Natural killer cell treated with Interleukin-12 subunit alpha and Interleukin-12 subunit beta and Interleukin-15 and Interleukin-18, amount 100 ng/mL, for 72 hours (primary cell): ENCODE measurements at places on chromosomes 7 and 10. TPM values are rescaled to one million over a fixed set of nuclear protein-coding genes. Genes with fewer than 3 reads are reported as not detected.

GRCh38 chr10:16787361-16787791, 29.8 kb downstream of the RSU1 start:
- DNase-seq, result peak; percentile 63

DNA sequence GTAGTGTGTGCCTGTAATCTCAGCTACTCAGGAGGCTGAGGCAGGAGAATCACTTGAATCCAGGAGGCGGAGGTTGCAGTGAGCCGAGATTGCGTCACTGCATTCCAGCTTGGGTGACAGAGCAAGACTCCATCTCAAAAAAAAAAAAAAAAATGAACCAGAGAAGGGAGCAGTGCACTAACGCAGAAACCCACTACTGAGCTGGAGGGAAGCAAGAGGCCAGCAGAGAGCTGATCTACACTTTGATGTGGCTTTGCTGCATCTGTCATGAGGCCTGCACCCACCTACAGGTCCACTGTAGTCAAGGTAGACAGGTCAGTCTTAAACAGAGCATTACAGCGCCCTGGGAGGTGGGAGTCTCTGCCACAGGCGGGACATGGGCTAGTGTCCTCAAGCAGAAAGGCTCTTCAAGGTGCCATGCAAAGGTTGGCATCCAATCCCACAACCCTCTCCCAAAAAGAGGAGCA, 30.0 kb downstream of the MAT1A start:
- DNase-seq, result no peak

DNA sequence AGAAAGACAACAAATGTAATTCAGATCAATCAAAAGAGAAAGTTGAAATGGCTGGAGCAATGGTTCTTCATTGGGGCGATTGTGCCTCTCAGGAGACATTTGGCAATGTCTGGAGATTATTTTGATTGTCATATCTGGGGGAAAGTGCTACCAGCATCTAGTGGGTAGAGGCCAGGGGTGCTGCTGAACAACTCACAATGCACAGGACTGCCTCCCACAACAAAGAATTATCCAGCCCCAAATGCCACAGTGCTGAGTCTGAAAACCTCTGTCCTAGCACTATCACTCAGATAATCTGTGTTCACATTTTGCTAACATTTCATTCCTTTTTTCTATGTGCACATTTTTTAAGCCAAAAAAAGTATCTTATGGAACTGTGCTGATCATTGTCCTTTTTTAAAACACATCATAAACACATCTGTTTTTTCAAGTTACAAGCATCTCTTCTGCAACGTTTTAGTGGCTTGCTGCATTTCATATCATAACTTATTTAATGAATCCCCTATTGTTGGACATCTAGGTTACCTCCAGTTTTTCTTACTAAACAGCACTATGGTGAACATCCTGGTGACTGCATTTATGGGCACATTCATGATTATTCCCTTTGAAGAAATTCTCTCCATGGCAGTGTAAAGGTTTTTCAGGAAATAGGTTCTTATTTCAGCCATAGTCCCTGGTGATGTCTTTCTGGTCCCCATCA, 114.2 kb downstream of the C10orf105 start:
- DNase-seq, result no peak

DNA sequence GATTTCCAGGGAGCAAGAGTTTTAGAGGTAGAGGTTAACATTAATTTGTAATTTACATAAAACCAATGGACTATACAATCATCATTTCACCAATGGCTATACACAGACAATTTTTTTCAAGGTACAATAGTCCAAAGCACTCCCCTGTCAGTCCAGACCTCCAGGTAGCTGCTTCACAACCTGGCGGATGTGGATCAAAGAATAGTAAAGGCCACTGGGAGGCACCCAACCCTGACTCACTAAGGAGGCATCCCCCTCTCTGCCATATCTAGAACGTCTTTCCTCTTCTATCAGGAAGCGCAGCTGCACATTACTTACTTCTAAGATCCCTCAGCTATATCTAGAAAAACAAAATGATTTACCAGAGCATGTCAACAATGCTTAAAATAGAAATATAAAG, 217.7 kb upstream of the AOAH start:
- DNase-seq, result no peak

- no peak for DNase-seq
These were observed at the start of gene RBP4 for GRCh38 chr10:93601146-93601773. Gene RBP4 (minus strand): TSS chr10:93601235. CDS start chr10:93601028, 207 bp downstream.

DNA sequence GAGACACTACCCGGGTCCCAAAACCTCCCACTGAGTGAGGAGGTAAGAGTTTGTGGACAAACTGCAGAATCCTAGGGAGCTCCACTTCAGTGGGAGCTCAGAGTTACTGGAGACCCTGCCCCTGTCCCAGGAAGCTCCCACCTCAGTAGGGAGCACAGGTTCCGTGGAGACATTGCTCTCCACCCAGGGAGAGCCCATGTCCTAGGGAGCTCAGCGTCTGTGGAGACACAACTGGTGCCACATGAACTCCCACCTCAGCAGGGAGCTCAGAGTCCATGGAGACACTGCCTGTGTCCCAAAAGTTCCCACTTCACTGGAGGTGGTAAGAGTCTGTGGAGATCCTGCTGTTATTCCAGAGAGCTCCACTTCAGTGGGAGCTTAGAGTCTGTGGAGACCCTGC, 6.3 kb downstream of the MYO1G start:
- DNase-seq, result no peak

DNA sequence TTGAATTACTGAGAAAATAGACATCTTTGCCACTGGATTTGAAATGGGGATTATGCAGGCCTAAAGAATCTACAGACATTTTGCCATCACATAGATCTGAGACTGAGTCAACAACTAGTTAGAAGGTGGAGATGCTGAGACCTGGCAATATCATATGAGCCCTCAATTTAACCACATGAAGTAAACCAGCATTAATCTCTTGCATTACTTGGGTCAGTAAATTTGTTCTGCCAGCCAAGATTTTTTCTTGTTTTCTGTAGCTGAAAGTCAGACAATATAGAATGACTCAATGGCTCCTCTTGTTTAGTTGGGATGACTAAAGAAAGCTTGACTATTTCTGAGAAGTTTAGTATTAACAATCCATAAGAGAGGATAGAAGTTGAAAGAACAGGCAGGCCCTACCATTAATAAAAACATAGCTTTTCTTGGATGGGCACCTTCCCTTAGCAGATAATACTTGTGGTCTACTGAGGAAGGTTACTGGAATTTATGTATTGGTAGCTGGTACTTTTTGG, 396.7 kb upstream of the SORCS1 start:
- DNase-seq, result no peak

DNA sequence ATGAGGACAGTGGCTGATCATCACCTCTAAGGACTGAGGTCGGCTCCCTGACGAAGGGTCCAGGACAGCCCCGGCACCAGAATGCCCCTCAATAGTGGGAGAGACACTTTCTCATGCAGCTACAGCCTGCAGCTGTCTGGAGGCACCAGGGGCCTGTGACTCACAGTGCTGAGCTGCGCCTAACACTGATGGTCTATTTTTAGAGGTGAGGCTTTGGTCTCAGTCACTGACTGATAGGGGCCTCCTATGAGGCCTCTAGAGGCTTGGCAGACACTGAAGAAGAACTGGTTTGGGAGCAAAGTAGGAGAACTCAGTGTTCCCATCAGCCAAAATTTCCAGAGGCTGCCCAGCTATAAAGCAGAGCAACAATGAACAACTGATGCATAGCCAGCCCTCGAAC, 130.1 kb downstream of the COBL start:
- no peak for DNase-seq

DNA sequence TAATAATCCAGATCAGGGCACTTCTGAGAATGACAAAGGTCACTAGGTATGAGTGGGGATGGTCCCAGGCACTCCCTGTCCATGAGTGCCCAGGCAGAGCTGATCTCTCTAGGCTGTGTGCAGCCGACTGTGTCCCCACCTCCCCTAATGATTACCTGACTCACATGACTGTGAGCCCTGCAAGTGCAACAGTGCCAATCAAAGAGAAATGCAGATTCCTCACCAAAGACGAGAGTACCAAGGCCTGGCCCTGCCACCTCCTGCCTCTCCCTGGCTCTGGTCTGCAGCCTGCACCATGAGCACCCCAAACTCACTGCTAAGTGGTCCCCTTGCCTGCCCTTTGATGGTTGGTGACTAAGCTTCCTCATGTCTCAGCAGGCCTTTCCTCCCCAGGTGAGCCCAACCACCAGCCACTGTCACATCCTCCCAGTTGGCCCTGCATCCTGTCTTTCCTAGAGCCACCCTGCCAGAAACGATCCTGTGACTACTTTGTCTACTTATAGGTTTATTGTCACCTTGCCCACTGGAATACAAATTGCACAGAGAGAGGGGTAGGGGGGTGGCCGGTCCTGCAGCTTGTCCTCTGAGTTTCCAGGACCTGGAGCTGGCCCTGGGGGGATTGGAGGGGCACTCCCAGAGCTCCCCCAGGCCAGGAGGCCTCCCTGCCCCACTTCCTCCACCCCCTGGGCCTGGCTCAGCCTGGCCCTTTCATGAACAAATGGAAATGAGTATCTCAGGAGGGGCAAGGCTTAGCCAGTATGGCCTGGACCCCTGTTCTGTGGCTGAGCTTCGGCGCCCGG, 22.4 kb upstream of the GDF10 start:
- no peak for DNase-seq

DNA sequence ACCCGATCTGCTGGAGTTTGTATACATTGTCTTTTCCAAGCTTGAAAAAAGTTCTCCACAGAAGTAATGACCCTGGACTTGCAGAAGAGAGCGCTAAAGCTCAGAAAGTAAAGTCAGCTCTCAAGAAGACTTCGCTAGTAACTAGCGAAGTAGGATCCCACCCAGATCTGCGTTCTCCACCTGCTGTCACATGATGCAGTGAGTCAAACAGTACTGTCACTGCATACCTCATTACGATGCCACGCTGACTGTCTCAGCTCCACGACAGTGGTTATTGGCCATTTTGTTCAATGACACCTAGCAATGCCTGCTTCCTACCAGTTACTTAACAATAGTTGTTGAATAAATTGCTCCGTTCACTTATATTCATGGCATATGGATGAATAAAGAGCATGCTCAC, 29.7 kb upstream of the SEC61G start:
- DNase-seq, result no peak

The RARRES2 gene
- total RNA-seq, result not detected

The ACTL6B gene
- not detected for total RNA-seq

The VIPR2 gene
- total RNA-seq, result 0.36 TPM

The ALOX5 gene
- 7.5 TPM for total RNA-seq

The LRRC17 gene
- total RNA-seq, result 0.81 TPM

The THNSL1 gene
- total RNA-seq, result 2.8 TPM
